ENCODE measurements at places on chromosomes 5 and 9.

DNA sequence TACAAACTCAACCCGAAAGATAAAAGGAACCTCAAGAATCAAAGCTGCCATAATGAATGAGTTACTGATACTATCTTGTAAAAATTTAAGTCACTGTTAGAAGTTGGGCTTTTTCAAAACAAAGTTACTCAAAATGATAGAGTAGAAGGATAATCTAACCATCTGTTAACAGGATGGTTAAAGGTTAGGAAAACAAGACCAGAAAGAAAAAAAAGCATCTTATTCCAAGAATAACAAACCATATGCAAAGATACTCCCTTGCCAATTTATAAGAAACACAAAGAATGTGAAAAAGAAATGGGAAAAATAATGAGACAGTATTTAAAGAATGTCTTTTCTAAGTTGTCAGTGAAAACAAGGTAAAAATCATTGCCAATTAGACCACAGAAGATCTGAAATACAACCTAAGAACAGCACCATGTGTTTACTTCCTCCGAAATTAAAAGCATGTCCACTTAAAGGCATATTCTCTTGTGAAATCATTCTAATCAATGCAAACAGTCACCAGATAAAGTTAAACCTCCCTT, 51.2 kb downstream of the STRBP start:
- no peak for DNase-seq

GRCh38 chr5:170301149-170301548, 3.6 kb upstream of the LCP2 start:
- no peak for DNase-seq

DNA sequence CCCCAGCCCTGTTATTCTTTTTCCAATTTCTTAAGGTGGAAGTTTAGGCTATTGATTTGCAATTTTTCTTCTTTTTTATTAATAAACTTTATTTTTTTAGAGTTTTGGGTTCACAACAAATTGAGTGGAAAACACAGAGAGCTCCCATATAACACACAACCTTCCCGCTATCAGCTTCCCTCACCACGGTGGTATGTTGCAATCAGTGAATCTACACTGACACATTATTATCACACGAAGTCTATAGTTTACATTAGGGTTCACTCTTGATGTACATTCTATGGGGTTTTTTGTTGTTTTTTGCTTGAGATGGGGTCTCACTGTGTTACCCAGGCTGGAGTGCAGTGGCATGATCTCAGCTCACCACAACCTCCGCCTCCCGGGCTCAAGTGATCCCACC, 4.8 kb upstream of the NFX1 start:
- no peak for DNase-seq

DNA sequence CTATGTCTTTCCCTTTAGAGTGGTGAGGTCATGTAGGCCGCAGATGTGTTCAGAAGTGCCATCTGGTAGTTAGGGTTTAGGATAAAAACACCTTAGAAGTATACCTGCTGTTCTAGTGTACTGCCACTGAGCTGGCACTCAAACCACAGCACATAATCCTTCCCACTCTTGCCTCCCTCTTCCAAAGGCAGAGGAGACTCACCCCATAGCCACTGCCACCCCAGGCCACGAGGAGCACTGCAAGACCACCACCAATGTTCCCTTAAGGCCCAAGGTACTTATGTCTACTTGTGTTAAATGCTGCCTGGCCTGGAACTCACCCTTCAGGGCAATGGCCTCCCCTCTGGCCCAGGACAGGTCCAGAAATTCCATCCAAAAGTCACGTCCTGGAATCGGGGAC, 379.5 kb upstream of the EDIL3 start:
- no peak for DNase-seq

GRCh38 chr9:122261469-122261881, 3.2 kb downstream of the RBM18 start:
- no peak for DNase-seq

DNA sequence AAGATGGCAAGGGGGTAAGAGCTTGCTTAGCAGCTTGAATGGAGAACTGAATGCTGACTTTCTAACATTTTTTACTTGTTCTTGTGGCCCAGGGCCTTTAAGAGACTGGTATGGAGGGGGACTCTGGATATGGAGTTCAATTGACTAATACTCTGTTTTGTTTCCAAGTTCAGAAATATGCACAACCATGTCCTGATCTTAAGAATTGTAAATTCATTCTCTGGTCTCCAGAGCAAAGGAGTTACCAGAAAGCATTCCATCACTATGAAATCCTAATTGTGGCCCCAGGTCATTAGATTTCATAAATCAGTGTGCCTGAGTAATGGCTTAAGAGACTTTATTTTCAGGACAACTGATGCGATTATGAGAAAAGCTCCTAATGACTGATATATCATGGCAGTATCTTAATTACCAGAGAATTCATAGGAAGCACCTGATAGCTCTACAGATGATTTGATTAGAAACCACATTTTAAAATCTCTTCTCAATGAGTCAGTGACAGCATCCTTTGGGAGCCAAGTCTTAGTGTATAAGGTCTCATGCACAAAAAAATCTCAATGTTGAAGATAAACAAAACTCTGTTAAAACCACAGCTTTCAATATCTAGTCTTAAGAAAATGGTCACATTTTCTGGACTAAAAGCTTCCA, 613.6 kb upstream of the KLF4 start:
- DNase-seq: no peak
